Right hindlimb (tissue), 1 donor: ENCODE measurements at places on chromosomes 11 and 22.
A peak's percentile ranks its signal among the peaks of the same experiment; 100 is the strongest.

DNA sequence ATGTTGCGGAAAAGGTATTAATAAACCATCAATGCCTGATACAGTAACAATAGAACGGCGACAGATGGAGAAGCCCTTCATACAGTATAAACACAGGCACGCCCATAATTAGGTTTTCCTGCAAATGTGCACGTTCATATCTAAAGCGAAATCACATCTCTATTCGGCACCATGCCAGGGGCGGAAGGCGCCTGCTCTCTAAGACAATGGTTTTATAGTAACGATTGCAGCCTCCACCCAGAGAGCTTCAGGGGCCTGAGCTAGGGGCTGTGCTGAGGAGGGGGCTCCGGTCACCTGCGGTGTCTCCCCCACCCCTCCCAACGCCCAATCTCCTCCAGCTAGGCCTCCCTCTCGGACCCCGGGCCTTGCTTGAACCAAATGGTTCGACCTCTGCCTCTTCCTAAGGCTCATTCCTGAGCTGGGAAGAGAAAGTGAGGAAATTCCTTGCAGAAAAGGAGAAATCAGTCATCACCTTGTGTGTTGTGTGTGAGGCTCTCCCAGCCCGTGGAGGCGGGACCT lies 9.6 kb downstream of the KRTAP5-5 start:
- no peak for DNase-seq

GRCh38 chr11:129089279-129089678 lies 102.8 kb downstream of the ARHGAP32 start:
- no peak for DNase-seq

DNA sequence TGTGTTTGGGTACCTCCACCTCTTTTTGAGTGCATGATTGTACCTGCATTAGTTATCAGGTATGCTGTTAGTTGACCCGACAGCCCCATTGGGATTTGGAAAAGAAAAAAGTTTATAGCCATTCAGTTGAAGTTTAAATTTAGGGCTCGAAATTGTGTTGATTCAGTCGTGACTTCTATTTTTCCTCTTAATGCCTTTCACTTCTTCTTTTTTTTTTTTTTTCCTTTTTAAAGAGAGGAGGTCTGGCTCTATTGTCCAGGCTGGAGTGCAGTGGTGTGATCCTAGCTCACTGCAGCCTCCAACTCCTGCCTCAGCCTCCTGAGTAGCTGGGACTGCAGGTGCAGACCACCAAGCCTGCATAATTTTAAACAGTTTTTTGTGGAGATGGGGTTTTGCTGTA lies 2.3 kb downstream of the STT3A start:
- DNase-seq = no peak

DNA sequence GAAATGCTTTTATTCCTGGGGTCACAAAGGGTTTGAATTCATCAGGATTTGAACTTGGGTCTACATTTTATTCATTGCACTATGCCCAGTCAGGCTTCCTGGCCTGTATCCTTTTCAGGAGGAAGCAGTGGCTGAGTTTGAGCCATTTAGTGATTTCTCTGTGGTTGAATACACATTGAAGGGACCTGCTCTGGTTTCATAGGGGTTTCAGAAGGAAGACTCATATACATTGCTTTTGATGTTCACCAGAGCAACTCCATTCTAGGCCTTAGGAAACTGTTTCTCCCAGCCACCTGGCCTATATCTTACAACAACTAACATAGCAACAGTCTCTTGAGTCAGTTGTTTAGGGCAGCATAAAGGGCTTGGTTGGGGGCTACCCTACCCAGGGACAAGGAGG lies 165.7 kb downstream of the INSC start:
- DNase-seq = no peak

DNA sequence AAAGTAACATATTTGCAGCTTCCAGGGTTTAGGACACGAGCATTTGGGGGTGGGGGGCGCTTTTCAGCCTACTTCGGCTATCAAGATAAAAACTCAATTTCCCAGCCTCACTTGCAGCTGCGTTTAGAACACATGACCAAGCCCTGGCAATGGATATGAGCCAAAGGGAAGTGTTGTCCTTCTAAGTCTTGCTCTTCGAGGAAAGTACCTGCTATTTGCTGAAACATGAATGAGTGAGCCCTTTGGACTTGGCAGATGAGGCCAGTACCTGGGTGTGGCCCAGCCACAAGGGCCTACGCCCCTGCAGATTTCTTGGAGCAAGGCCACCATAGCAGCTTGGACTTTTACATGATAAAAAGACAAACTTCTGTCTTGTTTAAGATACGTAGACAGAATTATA lies 60.2 kb upstream of the SORL1 start:
- DNase-seq = no peak

GRCh38 chr22:46066691-46067090 lies 83.6 kb upstream of the PPARA start:
- DNase-seq = peak; percentile 7

GRCh38 chr22:42188808-42189447 lies 58.3 kb upstream of the CYP2D6 start:
- DNase-seq = no peak

GRCh38 chr11:95684170-95684569 lies 105.4 kb downstream of the FAM76B start:
- DNase-seq = no peak

DNA sequence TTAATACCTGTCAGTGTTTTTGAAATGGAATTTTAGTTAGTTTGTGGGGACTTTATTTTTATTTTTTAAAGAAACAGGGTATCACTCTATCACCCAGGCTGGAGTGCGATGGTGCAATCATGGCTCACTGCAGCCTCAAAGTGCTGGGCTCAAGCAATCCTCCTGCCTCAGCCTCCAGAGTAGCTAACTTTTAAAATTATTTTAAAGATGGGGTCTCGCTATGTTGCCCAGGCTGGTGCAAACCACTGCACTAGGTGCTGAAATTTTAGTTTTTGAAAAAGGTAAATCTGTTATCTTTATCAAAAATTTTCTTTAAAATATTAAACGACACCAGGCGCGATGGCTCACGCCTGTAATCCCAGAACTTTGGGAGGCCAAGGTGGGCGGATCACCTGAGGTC lies 42.6 kb downstream of the AMBRA1 start:
- DNase-seq = no peak

GRCh38 chr11:86386746-86387145 lies 12.1 kb downstream of the CCDC81 start:
- no peak for DNase-seq

DNA sequence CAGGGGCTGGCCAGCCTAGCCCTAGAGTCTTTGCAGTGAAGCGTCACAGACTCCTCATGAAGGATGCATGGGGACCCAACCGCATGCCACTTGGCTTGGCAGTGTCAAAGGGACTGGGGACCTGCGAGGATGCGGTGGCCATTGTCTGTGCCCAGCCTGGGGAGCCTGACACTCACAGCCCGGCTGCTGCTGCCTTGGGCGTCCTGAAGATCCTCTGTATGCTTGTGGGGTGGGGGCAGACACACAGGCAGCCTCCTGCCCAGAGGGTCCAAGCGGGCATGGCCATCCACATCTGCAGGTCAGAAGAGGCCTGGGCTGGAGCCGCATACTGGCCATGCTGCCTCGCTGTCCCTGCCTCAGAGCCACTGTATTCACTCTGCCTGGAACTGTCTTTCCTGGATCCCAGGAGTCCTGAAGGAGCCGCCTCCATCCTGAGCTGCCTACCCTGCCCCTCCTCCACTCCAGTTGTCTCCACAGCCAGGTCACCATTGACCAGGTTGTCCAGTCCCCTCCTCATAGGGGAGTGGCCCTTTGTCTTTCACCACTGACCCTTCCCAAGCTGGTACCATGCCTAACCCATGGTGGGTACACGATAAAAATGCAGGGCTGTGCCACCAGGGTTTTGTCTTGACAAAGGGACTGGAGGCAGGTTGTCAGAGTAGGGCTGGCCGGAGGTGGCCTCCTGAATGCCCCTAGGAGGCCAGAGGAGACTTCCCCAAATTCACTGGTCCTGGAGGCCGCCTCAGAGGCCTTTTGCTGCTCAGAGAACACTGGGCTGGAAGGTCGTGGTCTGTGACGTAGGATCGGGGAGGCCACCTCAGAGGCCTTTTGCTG lies 107.0 kb downstream of the KCNQ1OT1 start:
- peak; percentile 15 for DNase-seq

DNA sequence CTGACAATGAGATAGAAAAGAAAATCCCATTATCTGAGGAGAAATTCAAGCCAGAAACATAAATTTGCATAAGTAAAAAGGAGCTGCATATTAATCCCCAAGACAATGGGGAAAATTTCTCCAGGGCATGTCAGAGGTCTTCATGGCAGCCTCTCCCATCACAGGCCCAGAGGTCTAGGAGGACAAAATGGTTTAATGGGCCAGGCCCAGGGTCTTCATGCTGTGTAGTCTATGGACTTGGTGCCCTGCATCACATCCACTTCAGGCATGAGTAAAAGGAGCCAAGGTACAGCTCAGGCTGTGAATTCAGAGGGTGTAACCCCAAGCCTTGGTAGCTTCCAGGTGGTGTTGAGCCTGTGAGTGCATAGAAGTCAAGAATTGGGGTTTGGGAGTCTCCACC lies 1097.2 kb upstream of the RAG2 start:
- no peak for DNase-seq

DNA sequence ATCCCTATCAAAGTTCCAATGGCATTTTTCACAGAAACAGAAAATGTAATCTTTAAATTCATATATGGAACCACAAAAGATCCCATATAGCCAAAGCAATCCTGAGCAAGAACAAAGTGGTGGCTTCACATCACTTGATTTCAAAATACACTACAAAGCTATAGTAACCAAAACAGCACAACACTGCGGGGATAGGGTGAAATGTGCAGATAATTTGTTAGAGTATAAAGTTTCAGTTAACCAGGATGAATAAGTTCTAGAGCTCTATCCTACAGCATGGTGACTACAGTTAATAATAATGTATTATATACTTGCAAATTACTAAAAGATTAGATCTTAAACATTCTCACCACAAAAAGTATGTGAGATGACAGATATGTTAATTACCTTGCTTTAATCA lies 55.5 kb downstream of the MAPK1 start:
- no peak for DNase-seq

DNA sequence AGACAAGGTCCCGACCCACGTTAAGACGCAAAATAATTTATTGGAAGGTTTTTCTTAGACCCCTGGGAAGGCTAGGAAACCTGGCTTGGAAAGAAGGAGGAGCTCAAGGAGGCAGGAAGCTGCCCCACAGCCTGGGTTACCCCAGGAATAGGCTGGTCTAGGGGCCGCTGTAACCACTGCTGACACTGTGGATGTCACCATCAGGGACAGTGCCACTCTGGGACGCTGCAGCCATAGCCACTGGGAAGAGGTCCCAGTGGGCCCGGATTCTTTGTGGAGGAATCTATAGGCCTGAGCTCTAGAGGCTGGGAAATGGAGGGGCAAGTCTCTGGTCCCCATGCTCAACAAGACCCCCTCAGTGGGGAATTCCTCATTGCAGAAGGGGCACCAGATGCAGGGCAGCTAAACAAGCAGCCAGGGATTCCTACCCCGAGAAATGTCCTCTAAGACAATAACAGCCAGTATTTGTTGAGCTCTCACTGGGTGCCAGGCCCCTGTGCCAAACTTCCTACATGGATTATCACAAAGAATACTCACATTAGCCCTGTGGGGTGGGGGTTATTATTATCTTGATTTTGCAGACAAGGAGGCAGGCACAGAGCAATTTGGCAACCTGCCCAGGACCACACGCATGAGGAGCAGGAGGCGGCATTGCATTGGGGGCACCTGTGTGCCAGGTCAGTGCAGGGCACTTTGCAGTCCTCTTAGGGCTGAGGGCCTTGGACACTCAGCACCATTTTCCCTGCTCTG lies 19.5 kb upstream of the CHKA start:
- no peak for DNase-seq

DNA sequence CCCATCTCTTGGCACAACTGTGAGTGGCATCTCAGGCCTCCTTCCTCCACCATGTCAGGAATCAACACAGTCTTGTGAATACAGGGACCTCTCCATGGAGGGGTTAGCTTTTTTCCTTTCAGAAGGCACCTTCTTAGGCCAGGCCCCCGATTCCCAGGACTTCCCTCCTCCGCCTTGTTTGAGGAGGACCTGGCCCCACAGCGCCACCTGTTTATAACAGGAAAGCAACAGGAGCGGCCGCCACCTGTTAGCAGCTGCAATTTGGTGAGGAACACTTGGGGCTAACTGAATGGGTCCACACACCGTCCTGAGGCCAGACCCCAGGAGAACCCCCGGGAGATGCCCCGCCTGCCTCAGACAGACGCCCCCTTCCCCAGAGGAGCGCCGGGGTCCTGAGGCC lies 3.8 kb upstream of the PKP3 start:
- DNase-seq = no peak

DNA sequence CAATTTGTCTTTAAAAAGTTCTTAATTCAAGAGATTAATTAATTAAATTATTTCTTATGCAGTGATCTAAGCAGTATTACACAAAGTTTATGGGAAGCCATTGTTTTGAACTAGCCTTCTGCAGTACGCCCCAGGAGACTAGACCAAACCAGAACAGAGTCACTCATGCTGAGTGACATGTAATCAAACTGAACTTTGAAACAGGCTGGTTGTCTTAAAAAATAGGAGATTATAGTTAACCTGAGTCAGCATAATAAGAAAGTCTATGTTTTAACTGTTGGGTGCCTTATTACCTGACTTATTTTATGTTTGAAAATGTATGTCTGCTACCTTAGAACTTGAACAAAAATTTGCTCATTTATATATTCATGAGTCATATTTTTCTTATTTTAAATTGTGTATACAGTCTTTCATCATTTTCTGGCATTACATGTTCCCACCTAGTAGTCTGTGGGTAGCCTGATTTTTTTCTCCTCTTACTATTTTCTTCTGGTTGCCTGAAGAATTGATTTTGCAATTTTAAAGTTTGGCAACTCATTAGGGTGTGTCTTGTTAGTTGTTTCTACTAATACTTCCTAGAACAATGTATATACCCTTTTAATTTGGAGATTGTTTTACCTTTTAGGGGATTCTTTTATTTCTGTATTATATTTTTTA lies 161.4 kb downstream of the AASDHPPT start:
- no peak for DNase-seq

DNA sequence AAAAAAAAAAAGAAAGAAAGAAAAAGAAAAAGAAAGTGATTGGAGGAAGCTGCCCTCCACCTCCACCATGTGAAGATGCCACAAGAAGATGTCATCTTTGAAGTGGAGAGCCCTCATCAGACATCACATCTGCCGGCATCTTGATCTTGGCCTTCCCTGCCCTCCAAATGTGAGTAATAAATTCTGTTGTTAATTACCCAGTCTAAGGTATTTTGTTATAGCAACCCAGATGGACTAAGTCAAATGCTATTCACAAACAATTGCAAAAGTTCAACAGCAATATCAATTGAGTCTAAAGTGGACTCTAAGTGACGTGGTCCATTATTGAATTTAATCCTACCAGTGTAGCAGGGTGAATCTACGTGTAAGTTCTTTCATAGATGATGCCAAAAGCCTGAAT lies 55.9 kb upstream of the NUP160 start:
- DNase-seq = no peak

- no peak for DNase-seq
Observed at GRCh38 chr11:1439341-1439740, 47.2 kb downstream of the MOB2 start.

DNA sequence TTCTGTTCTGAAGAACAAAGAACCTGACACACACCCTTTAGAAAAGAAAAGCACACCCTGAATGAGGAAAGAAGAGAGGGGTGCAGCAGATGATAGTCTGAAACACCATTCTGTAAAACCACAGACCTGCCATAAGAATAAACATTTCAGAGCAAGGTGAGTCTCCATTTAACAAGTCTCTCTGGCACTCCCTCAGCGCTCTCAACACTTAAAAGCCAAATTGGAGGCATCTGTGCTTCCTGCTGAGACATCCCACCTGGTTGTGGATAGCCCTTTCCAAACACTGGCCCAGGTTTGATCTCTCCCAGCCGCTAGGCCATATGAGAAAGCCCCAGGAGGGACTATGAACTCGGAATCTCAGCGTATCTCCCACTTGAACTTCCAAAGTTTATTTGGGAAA lies 36.3 kb downstream of the ETS1 start:
- DNase-seq = no peak

GRCh38 chr22:39419096-39419495 lies 19.5 kb downstream of the TAB1 start:
- no peak for DNase-seq
